K562 (cell line): ENCODE measurements at places on chromosomes 3 and 15. TPM values are rescaled to one million over a fixed set of nuclear protein-coding genes. Genes with fewer than 3 reads are reported as not detected.

- DNase-seq = no peak
These were observed 63.2 kb upstream of the ATP2B2 start for GRCh38 chr3:10568549-10568948.

DNA sequence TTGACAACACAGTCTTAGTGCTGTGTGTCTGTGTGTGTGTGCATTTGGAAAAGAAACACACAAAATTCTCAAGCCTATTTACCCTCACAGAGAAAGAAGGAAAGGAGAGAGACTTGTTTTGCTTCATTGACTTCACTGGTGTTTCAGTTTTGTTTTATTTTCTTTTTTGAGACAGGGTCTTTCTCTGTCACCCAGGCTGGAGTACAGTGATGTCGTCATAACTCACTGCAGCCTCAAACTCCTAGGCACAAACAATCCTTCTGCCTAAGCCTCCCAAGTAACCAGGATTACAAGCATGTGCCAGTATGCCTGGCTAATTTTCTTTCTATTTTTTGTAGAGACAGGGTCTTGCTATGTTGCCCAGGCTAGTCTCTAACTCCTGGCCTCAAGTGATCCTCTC lies 636.9 kb downstream of the TAFA4 start:
- DNase-seq = no peak

- no peak for DNase-seq
These were observed 12.3 kb downstream of the ABTB1 start for GRCh38 chr3:127684871-127685707.

- DNase-seq = no peak
These were observed 42.3 kb downstream of the RSRC1 start for GRCh38 chr3:158152186-158152585.

- DNase-seq = no peak
These were observed 13.0 kb upstream of the PIGZ start for GRCh38 chr3:196981657-196982056.

GRCh38 chr3:37250435-37250834 lies 76.1 kb upstream of the LRRFIP2 start:
- DNase-seq = no peak

- DNase-seq = no peak
These were observed 10.3 kb upstream of the MUSTN1 start for GRCh38 chr3:52845157-52845556.

- no peak for DNase-seq
These were observed 244.8 kb upstream of the RGMA start for GRCh38 chr15:93333796-93334195.

- DNase-seq = no peak
These were observed 66.3 kb upstream of the LRIG1 start for GRCh38 chr3:66567077-66567476.

DNA sequence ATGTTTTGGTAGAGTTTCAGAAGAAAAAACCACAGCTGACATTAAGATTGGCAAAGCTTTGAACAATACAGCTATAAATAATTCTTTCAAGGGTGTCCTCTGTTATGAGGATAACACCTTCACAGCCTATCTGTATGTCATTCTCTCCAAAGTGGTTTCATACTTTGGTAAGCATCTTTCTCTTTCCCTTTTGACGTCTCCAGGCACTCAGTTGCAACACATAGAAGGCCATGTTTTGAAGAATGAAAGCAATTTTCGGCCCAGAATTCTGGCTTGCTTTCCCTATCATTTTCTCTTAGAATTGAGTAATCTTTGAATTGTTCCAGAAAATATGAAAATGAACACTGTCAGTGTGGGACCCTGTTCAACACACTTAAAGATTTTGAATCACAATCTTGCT lies 200.0 kb upstream of the CBLB start:
- no peak for DNase-seq

DNA sequence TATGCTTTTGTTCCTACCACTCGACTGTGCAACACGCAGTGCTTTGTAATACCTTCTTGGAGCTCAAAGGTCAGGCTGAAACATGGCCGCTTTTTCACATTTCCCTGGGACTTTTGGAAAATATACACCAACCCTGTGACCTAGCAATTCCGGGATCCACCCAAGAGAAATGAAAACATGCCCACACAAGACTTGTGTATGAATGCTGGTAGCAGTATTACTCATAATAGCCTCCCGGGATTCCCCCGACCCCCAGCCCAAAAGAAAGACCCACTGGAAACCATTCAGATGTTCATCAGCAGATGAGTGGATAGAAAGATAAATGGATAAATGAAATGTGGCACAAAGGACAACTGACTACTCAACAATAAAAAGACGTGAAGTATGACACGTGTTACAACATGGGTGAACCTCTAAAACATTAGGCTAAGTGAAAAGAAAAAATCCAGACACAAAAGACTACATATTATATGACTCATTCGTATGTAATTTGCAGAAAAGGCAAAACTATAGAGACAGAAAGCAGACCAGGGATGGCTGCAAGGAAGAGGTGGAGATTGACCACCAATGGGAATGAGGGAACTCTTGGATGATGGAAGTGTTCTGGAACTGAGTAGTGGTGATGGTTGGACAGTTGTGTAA lies 104.1 kb downstream of the PGPEP1L start:
- no peak for DNase-seq

DNA sequence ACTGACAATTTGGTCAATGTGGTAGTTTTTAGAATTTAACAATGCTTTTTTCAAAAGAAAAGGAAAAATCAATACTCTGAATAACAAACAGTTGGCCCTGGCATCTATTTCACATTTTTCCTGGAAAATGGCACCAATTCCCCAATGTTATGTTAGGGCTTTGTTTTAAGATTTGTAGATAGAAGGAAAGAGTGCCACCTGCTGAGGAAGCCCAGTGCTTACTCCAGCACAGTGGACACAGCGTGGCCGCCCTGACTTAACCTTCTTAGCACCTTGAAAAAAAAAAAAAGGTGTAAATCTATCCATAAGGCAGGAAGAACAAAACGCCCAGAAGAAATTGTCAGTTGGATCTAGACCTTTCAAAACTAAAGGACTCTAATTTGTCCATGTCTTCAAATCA lies 110.7 kb upstream of the CNTN4 start:
- no peak for DNase-seq

DNA sequence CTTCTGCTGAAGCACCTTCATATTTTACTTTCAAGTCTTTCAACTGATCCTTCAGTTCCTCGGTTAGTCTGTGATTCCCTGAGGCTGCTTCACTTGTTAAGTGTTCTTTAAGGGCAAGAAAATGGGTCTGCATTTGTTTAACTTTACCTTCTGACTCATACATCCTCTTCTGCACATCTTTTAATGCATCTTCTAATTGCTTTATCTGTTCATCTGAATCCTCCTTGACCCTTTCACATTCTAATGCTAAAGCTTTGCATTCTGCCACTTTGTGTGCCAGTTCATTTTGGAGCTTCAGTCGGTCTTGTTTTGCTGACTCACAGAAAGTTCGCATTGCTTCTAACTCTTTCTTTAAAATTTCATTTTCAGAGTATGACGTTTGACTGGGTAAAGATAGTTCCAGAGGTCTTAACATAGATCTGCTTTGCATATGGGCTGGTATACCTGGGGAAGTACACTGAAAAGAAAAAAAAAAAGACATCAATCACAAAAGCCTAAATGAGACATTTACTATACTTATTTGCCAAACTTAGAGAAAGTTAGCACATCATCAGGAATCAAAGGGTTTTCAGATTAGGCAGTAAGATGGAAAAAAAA lies 94.3 kb downstream of the UACA start:
- no peak for DNase-seq

DNA sequence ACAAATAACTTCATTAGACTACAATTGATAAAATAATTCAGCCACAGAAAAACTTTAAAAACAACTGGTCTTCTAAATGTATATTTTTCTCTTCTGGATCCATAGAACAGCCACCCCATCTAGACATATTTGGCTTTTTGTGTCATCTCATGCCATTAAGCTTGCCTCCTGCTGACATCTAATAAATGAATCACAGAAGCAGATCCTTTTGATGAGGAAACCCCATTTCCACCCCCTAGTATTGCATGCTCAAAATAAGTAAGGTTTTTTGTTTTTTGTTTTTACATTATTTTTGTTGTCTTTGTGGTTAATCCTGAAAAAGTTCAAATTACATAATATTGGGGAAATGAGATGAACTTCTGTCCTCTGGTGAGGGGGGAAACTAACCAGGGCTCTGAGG lies 94.8 kb downstream of the DUT start:
- no peak for DNase-seq

- DNase-seq = no peak
These were observed 18.2 kb downstream of the ABTB1 start for GRCh38 chr3:127690823-127691452.

DNA sequence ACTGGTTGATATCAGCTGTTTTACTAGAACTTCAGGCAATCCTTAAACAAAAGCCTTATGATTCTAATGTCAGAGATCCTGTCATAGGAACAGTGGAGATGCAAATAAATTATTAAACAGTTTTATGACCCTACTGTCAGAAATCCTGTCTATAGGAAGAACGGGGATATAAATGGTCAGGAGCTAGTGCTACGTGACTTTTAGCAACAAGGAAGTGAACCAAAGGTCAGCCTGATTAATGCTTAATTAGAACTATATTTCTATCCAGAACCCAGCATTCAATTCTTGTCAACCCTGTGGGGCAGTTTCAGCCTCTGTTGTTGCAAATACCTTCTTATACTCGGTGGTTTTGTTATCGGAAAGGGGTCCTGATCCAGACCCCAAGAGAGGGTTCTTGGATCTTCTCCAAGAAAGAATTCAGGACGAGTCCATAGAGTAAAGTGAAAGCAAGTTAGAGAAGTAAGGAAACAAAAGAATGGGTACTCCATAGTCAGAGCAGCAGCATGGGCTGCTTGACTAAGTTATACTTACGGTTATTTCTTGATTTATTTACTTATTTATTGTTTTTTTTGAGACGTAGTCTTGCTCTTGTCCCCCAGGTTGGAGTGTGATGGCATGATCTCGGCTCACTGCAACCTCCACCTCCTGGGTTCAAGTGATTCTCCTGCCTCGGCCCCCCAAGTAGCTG lies 59.9 kb upstream of the RNU6-1 start:
- DNase-seq = no peak

GRCh38 chr3:121863801-121864200 lies 28.8 kb downstream of the EAF2 start:
- DNase-seq = no peak

GRCh38 chr15:73927476-73928240 lies 1.4 kb downstream of the LOXL1 start:
- DNase-seq = peak; percentile 17

- peak; percentile 64 for DNase-seq
These were observed 12.0 kb downstream of the MRPL46 start for GRCh38 chr15:88454867-88455810.

DNA sequence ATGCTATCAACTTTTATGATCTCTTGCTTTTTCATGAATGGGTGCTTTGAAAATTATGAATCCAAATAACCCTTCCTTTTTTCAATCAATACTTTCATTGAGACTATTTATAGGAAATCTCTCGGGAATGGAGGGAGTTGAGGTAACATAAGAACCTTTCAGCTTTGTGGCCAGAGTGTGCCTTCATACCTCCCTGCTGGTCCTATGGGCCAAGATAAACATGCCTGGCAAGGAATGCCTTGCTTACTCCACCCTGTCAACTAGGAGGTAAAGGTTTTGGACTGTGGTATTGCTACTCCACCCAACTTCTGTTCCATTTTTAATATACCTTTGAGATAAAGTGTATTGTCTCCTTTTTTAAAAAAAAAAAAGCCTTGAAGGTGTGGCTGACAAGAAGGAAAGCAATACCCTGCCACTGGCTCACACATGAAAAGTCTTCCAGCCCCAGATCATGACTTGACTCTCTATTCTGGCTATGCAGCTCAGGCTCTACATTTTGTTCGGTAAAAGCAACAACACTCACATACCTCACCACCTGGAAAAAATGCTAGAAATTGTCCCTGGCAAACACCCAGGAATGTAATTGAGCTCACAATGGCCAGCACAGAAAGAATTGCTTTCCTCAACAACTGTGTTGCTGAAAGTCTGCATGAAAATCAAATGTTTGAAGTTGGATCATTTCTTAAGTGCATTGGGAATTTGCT lies 35.8 kb downstream of the COL8A1 start:
- DNase-seq = no peak

DNA sequence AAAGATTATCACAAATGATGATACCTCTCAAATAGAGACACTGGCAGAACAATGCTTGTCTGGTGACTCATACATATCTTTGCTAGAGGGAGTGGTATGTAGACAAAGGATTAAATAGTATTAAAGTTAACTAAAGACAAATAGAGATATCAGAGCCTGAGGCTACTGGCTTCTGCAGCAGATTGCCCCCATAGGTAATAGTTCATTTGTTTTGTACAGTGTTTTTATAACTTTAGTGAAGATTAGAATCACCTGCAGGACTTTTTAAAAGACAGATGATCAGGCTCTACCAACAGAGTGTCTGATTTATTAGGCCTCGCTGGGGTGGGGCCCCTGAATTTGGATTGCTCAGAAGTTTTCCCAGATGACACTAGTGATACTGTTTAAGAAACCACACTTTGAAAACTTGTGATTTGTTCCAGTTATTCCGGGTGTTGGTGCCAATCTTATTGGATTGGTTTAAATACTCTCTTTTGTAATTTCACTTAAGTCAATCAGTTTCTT lies 96.4 kb downstream of the NAALADL2 start:
- DNase-seq = no peak

GRCh38 chr15:64430000-64430735 lies 30.2 kb upstream of the ZNF609 start:
- peak; percentile 22 for DNase-seq

- peak; percentile 31 for DNase-seq
These were observed 30.8 kb upstream of the SLC25A36 start for GRCh38 chr3:140910860-140911259.

Gene WNT5A
- polyA plus RNA-seq = not detected in 2 replicates

Gene TMEM45A
- polyA plus RNA-seq = 0.89 and 1.1 TPM in 2 replicates

Gene PSMA4
- polyA plus RNA-seq = 531 and 666 TPM in 2 replicates

Gene ANKRD34C
- polyA plus RNA-seq = 0.08 TPM in 1 of 2 replicates, not detected in the other

Gene ABHD2
- polyA plus RNA-seq = 30.4 and 34.5 TPM in 2 replicates

Gene FOXB1
- polyA plus RNA-seq = not detected in 2 replicates

Gene LMCD1
- polyA plus RNA-seq = 0.60 TPM in 1 of 2 replicates, not detected in the other

Gene FAM131A
- polyA plus RNA-seq = 9.4 and 9.8 TPM in 2 replicates

Gene STRIT1
- polyA plus RNA-seq = not detected in 2 replicates

Gene CYP11A1
- not detected in 2 replicates for polyA plus RNA-seq

Gene COLQ
- polyA plus RNA-seq = 0.05 and 0.25 TPM in 2 replicates

Gene ZNF620
- 2.3 and 3.6 TPM in 2 replicates for polyA plus RNA-seq
